ENCODE measurements at places on chromosomes 5 and 9.

DNA sequence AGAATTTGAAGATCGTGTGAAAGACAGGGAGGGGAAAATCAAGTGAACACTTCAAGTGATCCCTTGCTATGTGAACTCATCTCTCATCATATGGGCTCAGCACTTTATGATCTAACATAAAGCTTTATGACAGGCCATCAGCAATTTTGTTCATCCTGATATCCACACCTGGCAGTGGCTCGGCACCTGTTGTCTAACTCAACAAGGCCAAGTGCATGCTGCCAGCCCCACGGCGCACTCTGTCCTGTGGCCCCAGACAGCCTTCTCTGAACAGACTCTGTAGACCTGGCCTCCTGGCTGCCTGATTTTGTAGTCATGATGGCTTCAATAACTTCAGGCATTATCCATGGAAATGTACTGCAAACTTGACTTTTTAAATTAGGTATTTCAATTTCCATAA is 106.3 kb downstream of the MEF2C start:
- no peak for DNase-seq

GRCh38 chr5:149902177-149902576 is 42.4 kb downstream of the PDE6A start:
- no peak for DNase-seq

DNA sequence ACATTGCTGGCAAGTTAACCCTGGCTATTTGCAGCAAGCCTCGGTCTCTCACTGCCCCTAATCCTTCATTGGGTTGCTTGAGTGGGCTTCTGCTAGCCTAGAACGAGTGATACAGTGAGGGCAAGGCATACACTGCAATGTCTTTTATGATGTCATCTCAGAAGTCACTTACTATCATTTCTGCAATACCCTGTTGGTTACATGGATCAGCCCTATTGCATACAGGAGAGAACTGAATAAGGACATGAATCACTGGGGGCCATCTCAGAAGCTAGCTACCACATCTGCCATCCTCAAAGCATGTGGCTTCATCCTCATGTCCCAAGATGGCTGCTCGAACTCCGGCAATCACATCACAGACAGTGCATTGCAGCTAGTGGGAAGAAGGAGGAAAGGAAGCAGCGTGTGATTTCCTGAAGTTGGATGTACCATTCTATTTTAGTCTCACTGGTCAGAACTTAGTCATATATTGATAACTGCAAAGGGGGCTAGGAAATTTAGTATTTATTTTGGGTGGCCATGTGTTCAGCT is 33.3 kb upstream of the CDKN2AIPNL start:
- no peak for DNase-seq

DNA sequence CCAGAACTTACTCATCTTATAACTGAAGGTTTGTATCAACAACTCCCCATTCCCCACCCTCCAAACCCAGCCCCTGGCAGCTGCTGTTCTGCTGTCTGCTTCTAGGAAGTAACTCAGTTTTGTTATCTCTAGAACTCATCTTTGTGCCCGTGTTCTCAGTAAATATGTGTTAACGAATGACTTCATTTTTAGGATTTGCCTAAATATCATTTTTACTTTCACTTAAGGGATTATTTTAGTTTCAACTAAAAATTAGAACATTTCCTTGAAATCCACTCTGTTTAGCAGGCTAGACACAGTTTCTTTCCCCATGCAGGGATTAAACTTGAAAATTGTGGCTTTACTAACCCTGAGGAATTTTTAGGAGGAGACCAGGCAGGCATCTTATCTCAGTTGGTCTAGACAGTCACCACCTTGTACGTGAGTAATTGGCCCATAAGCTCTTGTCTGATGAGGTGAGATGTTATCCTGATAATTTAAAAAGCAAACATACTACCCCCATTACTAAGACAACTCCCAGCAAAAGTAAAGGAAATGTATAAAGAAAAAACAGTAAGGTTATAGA is 68.2 kb upstream of the TNFAIP8 start:
- DNase-seq: no peak

- no peak for DNase-seq
These were observed 51.9 kb downstream of the TGFBI start for GRCh38 chr5:136080483-136081216.

- DNase-seq: no peak
These were observed 1.0 kb upstream of the TSC1 start for GRCh38 chr9:132945186-132946130.

DNA sequence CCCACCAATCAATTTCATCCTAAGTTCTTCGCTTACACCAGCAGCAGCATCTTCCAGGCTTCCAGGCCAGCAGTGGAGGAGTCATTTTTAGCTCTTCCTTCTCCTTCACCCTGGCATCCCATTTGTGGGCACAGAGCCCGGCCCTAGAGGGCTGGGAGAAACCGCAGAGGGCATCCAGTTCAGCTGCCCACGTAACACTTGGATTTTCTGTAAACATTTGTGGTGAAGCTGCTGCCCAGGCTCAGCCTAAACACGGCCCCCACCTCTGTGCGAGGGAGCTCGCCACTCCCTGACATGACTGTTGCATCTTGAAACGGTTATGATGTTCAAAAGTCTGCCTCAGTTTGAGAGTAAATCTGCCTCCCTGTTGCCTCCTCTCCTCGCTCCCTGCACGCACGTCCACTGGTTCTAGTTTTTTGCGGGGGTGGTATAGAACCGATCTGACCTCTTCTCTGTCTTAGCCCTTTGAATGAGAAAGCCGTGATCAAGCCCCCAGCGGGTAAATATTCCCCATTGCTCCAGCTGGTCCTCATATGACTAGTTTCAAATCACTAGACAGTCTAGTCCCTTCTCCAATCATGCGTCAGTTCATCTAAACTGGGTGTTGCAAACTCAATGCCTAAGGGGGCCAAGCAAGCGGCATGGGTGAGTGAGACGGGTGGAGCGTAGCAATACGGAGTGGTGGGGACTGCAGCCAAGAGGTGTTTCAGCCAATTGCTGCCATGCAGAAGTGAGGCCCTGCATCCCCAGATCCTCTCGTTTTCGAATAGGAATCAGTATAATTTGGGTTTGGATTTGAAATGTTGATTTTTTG is 34.9 kb upstream of the N4BP3 start:
- no peak for DNase-seq

- DNase-seq: no peak
These were observed 9.6 kb downstream of the SLC1A1 start for GRCh38 chr9:4499917-4500316.

DNA sequence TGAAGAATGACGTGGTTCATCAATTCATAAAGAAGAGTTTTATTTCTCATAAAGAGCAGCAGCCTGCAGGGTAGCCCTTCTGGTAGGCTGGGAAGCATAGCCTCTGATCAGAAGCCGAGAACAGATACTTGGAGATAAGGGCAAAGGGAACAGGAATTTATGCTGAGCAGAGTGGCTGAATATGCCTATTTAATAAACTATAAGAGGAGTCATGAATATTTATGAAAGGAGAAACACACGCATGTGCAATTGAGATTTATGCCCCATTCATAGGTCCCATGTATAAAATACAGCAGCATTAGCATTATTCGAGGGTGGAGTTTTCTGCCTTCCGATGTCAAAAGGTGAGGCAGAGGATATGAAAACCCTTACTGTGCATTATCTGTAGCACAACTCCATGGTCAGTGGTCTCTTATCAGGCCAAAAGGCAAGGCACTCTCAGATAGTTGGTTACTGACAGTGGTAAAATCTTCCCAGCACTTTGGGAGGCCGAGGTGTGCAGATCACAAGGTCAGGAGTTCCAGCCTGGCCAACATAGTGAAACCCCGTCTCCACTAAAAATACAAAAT is 569.1 kb downstream of the ACTL7B start:
- DNase-seq: no peak

GRCh38 chr9:93450945-93451815 is at the start of gene FAM120A:
Gene FAM120A (plus strand): TSS chr9:93451685. CDS start chr9:93451916, 231 bp downstream.
- DNase-seq: no peak

- DNase-seq: no peak
These were observed 805.5 kb downstream of the EFNA5 start for GRCh38 chr5:106865279-106865678.

- DNase-seq: no peak
These were observed 11.2 kb downstream of the ADAMTS13 start for GRCh38 chr9:133433351-133433843.

- no peak for DNase-seq
These were observed 8.1 kb downstream of the FGF18 start for GRCh38 chr5:171427318-171428167.

DNA sequence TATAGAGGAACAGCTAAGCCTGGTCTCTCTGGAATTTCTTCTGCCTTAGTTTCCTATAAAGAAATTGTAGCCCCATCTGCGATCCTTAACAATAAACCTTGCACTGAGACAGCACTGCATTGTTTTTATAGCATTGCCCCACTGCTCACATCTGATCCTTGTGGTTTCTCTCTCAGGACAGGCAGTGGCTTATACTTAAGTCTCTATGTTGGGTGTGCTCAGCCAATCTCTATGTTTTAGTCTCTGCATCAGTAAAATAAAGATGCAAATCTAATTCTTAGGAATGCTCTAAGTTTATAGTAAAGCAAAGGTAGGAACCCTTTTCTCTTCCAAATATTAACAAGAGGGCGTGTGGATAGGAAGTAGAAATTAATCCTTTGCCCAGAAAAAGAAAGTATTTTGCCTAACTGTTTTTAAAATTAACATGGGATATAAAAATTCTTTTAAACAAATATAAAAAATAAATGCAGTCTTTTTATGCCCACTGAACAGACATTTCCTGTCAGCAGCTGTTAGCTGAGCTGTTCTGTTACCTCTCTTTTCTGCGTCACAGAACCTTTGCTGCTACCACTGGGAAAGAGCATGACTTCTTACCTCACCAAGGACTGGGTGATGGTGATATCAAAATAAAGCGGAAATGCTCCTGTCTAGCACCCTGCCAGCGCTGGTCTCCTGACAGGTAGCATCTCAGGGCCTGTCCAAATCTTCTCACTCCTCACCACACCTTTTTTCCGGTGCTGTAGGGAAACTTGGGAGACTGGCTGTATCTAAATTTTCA is 29.5 kb downstream of the MRPS27 start:
- no peak for DNase-seq

DNA sequence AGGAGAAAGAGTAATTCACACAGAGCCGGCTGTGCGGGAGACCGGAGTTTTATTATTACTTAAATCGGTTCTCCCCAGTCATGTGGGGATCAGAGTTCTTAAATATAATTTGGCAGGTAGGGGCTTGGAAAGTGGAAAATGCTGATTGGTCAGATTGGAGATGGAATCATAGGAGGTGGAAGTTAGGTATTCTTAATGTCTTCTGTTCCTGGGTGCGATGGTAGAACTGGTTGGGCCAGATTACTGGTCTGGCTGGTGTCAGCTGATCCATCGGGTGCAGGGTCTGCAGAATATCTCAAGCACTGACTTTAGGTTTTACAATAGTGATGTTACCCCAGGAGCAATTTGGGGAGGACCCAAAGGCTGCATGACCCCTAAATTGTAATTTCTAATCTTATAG is 4.6 kb upstream of the CERCAM start:
- no peak for DNase-seq

DNA sequence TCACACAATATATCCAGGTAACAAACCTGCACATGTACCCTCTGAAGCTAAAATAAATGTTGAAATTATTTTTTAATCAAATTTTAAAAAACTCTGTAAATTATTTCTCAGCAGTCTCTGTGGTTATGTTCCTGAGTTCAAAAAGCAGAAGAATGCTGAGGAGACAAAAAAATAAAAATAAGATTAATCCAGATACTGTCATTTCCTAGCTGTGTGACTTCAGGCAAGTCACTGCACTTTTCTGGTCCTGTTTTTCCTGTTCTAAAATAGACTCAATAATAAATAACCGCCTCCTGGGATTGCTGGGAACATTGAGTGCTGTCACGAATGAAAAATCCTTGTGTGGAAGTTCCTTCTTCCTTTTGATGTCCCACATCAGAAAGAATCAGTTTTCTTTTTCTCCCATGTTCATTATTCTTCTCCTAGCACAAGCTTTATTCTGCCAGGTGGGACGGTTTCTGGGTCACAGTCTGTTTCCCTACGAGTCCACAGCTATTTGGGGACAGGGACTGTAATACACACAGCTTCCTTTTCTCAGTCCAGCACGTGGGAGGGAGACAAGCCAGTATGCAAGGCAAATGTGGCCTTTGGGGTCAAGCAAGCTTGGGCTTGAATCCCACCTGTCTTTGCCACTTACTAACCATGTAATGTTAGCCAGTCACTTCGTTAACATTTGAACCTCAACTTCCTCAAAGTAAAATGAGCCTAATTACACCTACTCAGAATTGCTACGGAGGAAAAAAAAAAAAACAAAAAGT is 156.9 kb downstream of the TRIM32 start:
- no peak for DNase-seq

DNA sequence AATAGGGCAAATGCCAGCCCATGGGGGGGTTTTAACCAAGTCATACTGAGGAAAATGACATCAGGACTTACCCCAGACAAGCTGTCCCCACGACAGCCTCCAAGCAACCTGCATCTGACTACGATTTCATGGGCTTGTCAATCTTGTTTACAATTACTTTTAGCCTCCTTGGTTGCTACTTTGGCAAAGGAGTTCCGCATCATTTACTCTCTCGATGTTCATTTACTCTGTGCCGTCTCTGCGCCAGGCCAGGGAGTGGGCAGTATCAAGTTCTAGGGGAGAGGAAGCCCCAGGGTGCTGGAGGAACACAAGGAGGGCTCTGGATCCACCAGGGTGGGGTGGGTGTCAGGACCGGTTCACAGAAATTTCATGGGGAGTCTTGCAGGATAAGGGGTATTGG is 23.9 kb downstream of the PTPN3 start:
- DNase-seq: no peak

DNA sequence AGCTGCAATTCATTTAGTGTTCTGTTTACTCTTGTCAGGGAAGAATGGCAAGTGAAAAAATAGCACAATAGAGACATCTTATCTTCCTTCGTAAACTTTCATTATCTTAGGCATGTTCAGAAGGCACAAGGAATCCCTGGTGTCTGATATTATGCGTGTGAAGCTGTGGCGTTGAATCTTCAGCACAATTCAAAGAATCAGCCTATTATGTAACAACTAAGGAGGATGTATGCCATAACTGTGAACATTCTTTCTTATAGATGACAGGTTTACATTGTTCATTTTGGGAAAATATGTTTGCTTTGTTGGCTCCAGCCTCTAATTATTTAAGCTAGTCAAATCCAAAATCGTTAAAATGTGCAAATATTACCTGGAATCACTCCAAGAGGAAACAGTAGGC is 446.1 kb downstream of the ANXA1 start:
- DNase-seq: no peak

DNA sequence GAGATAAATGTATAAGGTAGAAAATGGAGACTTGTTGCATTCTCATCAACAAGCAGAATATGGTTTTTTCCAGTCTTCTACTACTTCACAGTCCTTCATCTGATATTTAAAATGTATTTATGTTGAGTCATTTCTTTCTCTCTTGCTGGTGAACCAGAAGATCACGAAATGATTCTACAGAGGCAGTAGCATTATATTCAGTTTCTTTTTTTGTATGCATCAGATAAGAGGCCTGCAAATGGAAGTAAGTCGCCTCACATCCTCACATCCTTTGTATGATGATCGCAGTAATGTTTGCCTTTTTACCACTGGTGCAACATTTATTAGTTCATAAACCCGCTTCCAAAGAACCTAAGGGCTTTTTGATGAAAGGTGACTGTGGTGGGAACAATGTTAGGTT is 22.1 kb upstream of the IL13 start:
- no peak for DNase-seq

GRCh38 chr9:109477258-109478050 is 20.7 kb downstream of the PTPN3 start:
- no peak for DNase-seq

Measured in cortex of kidney (tissue), 1 donor.